ENCODE measurements at places on chromosomes 7 and 10.

DNA sequence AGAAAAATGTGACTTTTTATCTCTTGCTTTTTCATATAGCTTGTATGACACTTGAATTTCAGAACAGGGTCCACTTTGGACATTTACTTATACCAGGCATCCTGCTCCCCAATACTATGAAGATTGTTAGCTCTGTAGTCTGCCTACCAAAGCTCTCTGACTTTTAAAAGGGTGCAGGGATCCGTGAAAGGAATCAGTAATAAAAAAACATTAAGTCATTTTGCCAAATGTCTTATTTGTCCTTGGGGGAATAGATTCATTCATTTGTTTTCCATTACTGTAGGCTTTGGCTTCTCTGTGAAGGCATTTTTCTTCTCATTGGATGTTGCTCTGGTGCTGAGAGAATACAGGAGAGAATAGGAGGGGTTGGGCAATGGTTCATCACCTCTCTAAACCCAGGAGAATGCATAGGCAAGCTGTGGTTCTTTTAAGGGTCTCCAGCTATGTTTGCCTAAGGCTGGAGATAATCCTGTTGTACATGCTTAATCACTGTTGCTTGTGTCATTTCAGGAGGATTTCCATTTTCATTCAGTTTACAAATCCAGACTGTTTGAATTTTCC is 103.5 kb downstream of the SRI start:
- no peak for DNase-seq

GRCh38 chr7:64555046-64555445 is 7.8 kb downstream of the ZNF680 start:
- DNase-seq: no peak

GRCh38 chr10:69337296-69338132 is 59.2 kb downstream of the HK1 start:
- DNase-seq: no peak

- no peak for DNase-seq
Measured at GRCh38 chr10:11320809-11321520, 290.5 kb downstream of the USP6NL start.

DNA sequence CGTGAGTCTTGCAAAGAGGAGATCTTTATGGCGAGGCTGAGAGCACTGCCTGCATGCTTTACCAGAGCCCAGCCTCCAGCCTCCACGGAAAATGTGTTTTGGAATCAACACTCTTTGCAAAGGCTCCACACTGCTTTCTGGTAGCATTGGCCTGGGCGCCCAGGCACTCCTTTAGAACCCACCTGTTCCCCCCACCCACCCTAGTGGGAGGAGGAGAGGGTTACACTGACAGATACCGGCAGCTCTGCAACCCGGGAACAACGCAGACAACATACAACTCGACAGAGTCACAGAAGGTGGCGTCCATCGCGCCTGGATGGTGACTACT is 5.5 kb upstream of the MNX1 start:
- no peak for DNase-seq

DNA sequence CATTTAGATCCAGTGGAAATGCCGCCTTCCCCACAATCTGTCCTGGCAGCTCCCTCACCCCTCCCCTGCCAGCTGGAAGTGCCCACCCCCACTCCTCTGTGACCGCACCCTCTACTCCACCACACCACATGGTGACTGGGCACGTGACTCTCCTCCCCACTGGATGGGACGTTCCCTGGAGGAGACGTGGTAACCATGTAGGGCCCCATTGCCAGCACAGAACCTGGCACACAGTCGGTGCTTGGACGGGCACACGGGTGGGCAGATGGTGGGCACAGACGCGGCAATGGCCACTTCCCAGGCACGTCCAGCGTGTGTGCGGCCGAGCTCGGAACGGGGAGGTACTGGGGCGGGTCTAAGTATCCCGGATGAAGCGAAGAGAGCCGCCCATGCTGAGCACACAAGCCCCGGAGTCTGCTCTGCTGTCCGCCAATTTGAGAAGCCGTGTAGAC is 245.6 kb downstream of the MAD1L1 start:
- no peak for DNase-seq

- DNase-seq: no peak
Measured at GRCh38 chr10:103851261-103851660, 4.1 kb downstream of the SH3PXD2A start.

DNA sequence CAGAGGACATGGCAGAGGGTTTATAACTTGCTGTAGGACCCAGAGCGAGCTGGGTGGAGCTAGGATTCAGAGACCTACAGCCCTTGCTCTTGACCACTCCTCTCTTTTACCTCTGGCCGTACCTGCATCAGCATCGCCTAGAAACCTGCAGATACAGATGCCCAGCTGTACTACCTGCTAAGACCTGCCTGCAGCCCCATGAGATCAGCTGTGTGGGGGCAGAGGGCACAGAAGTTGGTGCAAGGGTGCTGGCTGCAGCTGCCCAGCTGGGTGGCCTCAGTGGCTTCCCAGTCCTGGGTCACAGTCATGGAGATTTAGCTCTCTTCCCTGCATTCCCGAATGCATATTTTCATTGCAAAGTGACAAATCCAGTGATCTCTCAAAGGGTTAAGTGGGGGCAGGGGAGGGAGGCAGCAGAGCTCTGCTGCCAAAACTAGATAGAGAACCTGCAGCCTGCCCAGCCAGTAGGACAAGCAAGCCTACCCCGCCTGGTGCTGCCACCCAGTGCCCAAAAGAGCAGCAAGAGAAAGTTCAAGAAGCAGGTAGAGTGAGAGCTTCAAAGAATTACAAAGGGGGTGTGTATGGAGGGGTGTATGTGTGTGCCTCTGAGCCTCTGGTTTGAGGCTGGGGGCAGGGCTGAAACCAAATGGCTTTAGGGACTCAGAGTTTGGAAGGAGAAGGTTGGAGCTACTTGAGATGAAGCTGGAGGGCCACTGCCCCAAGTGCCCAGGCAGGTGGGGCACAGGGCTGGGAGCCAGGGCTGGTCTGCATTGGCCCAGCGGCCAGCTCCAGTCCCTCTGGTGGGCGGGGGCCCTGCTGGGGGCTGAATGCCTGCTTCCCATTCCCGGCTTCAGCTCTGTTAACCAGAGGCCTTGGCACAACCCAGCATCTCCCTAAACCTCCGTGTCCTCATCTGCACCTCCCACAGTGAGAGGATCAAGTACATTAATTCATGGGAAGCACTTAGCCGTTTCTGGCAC is 6.9 kb downstream of the FAM241B start:
- no peak for DNase-seq
